ENCODE measurements at places on chromosomes 16 and 17. TPM values are rescaled to one million over a fixed set of nuclear protein-coding genes. Genes with fewer than 3 reads are reported as not detected.

DNA sequence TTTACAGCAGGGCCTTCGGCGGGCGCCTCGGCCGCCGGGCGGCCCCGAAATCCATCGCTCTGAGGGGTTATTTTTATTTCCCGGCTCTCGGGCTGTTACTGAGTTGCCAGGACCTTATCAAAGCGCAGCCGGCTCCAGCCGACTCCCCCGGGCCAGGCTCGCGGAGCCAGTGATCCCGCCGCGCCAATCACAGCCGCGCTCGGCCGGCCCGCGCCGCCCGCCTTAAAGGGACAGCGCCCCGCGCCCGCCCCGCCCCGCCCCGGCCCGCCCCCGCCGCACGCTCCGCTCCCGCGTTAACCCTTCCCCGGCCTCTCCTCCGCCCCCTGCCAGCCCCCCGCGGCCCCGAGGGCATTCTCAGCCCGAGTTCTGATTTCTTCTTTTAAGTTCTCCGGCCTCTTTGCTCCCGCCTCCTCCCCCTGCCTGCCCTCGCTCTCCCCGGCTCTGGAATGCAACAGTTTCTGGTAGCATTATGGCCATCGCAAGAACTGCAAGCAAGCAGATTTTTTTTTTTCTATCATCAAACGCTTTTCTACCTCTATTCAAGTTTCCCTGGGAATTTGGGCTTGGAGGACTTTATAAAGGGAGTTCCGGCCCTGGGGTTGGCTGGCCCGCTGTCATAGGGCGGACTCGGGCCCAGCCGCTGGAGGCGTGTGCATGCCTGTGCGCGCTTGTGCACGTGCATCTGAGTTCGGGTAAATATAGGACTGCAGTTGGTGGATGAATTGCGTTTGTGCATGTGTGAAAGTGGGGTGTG is at the start of gene AXIN2:
TSS of gene AXIN2 (minus strand) at position 197 of the 754 bp plus-strand sequence. CDS start 3,028 bp downstream, outside the sequence.
- DNase-seq, result no peak

The TMEM220 gene
- 1.9 TPM for total RNA-seq

GRCh38 chr16:10979717-10980601 is 35.6 kb downstream of the CLEC16A start:
- no peak for DNase-seq

- no peak for DNase-seq
These were observed 4.8 kb downstream of the HSD11B2 start for GRCh38 chr16:67435758-67436164.

The PDE6G gene
- total RNA-seq, result 23.5 TPM

GRCh38 chr17:6505425-6506142 is 50.8 kb downstream of the PITPNM3 start:
- DNase-seq, result peak; percentile 13

The CCL7 gene
- not detected for total RNA-seq

DNA sequence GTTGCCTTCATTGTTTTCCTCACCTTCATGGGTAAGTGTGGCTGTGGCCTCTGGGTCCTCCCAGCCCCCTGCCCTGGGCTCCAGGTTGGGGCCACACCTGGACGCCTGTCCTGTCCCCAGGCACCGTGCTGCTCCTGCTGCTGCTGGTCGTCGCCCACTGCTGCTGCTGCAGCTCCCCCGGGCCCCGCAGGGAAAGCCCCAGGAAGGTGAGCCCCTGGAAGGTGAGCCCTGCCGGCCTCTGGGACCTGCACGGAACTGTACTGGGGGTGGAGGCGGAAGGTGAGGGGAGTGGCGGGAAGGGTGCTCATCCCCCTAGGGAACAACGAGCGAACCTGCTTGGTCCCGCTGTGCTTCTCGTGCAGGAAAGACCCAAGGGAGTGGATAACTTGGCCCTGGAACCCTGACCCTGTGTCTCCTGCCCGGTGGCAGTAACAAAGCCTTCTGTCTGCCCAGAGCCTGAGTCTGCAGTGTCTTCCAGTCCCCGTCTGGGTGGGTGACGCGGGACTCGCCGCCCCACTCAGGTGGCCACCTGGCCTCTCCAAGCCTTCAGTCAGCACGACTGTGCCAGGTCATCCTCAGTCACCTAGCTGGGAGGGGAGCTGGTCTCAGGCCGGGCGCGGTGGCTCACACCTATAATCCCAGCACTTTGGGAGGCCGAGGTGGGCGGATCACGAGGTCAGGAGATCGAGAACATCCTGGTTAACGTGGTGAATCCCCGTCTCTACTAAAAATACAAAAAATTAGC is 831 bp downstream of the SMIM22 start:
- DNase-seq, result no peak

The ARL17B gene
- 10.3 TPM for total RNA-seq

GRCh38 chr16:29712809-29713208 is 33.0 kb downstream of the C16orf54 start:
- no peak for DNase-seq

DNA sequence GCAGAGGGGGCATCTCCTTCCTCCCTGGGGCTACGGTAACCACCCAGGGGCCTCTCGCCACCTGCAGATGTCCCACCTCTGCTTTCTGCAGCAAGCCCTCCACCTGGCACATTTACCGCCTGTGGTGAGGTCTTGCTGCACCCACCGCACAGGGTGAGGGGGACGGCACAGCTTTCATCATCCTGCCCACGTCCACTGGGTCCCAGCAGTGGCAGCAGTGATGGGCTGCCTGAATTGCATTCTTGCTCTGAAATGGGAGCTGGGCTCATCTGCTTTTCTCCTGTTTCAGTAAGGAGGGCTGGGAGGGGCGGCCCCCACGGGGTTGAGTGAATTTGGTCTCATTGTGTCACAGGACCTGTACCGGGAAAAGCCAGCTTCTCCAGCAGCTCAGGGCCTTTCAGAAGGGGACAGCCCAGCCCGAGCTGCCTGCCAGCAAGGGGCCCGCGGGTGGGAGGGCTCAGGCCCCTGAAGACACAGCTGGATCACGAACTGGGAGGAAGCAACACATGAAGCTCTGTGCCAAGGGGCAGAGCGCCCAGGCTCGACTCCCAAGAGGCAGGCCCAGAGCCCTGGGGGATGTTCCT is 12.7 kb downstream of the DNAAF8 start:
- DNase-seq, result no peak

The ARL4D gene
- 5.8 TPM for total RNA-seq

The FKBP10 gene
- 143 TPM for total RNA-seq

GRCh38 chr17:19880393-19880792 is 12.7 kb upstream of the ULK2 start:
- DNase-seq, result no peak

DNA sequence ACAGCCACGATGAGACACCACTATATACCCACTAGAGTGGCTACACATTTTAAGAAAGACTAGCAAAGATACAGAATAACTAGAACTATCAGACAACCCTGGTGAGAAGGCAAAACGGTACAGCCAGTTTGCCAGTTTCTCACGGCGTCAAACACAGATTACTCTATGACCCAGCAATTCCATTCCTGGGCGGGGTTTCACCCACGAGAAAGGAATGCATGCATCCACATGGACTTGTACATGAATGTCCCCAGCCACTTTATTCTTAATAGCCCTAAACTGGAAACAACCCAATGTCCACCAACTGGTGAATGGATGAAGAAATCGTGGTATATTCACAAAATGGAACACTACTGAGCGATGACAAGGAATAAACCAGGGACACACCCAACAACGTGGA is 74.5 kb downstream of the MYH10 start:
- DNase-seq, result no peak

The NPIPB9 gene
- not detected for total RNA-seq

DNA sequence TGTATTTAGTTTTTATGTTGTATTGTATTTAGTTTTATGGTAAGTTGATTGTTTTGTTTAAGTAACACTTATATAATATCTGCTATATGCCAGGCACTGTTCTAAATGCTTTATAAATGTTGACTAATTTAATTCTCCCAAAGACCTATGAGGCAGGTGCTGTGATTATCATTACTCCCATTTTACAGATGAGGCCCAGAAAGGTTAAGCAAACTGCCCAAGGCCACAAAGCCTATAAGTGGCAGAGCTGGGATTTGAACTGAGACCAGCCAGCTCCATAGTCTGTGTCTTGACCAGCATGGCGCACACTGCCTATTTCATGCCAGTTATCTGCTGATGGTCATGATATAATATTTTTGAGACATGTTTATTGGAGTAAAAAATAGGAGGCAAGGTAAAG is 24.0 kb downstream of the IL21R start:
- DNase-seq, result no peak

- DNase-seq, result no peak
These were observed 52.7 kb downstream of the CDRT4 start for GRCh38 chr17:15414532-15415306.

The NACA2 gene
- total RNA-seq, result not detected

The CTRB2 gene
- total RNA-seq, result not detected

The NR1D1 gene
- 0.40 TPM for total RNA-seq

GRCh38 chr16:85265810-85266209 is 153.5 kb upstream of the CIBAR2 start:
- no peak for DNase-seq

The PDIA2 gene
- not detected for total RNA-seq
